HepG2 (cell line): ENCODE measurements at places on chromosomes 7 and 10. TPM values are rescaled to one million over a fixed set of nuclear protein-coding genes. Genes with fewer than 3 reads are reported as not detected.
A peak's percentile ranks its signal among the peaks of the same experiment; 100 is the strongest.

DNA sequence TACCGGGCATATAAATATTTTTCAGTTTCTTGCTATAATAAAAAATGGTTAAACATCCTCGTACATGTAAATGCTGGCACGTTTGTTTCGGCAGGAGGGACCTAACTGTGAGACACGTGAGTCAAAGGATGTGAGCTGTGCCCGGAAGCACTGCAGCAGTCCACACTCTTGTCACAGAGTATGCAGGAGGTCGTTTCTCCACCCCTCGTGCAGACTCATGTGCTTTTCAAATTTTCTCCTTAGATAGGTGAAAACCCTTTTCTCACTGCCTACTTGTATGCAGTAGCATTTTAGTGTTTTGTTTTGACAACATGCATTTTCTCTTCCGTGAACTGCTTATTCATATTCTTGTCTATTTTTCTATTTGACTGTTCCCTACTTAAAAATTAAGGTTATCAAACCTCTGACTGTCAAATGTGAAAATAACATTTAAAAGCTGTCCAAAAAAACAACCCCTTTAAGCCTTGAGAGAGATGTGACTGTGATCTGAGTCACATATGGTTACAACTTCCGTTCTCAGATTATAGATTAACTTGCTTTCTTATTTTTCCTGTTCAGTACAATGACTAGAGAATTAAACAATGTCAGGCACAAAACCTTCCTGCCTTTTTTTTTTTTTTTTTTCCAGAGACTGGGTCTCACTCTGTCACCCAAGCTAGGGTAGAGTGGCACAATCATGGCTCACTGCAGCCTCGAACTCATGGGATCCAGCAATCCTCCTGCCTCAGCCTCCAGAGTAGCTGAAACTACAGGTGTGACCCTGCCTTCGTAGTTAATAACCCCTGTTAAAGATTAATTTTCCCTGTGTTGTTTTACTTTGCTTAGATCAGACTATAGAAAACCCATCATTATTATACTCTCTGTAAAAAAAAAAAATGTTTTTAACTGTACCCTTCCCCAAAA is 45.1 kb downstream of the DPY19L1 start:
- DNase-seq = no peak

Gene TMEM130
- not detected in 2 replicates for total RNA-seq

Gene DNA2
- 27.3 and 34.6 TPM in 2 replicates for total RNA-seq

GRCh38 chr7:21828841-21829240 is 116.9 kb downstream of the CDCA7L start:
- no peak for DNase-seq

GRCh38 chr7:3215624-3216585 is 85.1 kb upstream of the SDK1 start:
- no peak for DNase-seq

DNA sequence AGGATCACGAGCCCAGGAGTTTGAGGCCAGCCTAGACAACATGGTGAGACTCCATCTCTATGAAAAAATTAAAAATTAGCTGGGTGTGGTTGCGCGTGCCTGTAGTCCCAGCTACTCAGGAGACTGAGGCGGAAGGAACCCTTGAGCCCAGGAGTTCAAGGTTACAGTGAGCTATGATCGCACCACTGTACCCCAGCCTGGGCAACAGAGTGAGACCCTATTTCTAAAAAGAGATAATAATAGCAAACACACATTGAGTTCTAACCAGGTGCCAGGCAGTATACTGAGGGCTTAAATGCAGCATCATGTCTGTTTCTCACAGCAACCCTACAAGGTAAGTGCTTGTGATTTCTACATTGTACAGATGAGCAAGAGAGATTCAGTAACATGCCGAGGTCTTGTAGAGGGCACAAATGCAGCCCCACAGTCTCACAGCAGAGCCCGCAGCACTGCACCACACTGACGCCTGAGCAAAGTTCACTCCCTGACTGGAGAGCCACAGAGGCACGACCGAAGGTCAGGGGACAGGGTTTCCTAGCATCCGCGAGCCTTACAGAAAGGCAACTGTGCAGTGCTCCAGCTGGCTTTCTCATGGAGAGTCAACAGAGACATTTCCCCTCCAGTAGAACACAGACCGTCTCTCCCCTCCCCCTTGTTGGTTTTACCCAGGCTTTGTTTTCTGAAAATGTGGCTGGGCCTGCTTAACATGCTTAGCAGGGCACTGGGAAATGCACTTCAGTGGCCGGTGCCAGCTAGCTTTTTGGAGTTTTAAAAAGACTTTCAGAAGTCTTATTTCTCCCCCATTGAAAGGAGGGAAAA is 36.5 kb downstream of the PDSS1 start:
- peak; percentile 97 for DNase-seq

DNA sequence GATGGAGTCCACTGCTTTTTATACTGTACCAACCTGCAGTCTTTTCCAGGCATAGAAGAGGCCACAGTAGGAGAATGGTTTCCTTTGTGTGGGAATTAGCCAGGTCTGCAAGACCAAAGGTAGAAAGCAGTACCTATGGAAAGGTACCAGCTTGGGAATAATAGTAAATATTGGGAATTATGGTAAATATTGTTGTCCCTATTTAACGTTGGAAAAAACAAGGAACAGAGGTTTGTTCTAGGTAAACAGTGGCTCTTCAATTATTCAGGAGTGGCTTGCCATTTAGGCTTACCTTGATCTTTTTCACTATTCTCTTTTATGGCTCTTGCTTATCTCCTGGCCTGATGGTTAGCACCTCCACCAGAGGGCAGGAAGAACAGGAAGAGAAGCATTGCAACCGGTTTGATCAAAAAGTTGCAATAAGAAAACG is 43.9 kb upstream of the GSAP start:
- peak; percentile 80 for DNase-seq

DNA sequence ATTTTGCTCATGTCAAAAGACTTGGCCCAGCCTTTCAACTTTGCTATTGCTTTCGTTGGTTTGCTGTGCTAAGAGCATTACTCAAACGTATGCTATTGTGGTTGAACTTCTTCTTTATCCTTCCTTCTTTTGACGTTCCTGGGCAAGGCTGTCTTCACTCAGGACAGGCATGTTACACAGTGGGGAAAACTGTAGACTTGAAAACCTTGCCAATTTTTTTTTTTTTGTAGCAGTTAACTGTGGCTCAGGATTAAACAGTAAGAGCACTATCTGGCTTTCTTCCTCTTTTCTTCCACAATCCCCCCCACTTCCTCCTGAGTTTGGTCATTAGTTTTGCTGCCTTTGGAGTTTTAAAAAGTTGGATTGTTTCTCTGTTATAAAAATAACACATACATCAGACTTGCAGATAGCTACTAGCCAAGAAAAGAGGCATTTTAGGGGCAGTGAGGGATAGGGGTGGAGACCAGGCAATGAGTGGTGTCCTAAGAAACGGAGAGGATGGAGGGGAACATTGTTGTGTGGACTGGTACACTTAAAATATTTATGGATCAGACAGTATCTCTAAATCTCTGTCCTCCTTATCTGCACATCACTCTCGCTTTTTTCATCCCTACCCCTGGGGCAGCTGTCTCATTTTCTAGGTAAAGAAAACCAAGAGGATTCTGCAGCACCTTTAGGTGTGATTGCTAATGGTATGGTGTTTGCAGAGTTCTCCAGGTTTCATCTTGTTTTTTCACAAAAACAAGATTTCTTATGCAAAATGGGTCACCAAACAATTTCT is 181.7 kb downstream of the LRMDA start:
- DNase-seq = no peak

GRCh38 chr10:3469639-3470020 is 297.0 kb upstream of the PITRM1 start:
- DNase-seq = no peak

- no peak for DNase-seq
Observed at GRCh38 chr7:91185771-91186170, 78.5 kb upstream of the FZD1 start.

GRCh38 chr10:49837051-49837478 is 74.9 kb upstream of the OGDHL start:
- DNase-seq = peak; percentile 84

GRCh38 chr7:130379532-130379920 is 768 bp upstream of the CPA1 start:
- DNase-seq = no peak

- no peak for DNase-seq
Observed at GRCh38 chr7:71334541-71334940, 202.6 kb downstream of the GALNT17 start.

DNA sequence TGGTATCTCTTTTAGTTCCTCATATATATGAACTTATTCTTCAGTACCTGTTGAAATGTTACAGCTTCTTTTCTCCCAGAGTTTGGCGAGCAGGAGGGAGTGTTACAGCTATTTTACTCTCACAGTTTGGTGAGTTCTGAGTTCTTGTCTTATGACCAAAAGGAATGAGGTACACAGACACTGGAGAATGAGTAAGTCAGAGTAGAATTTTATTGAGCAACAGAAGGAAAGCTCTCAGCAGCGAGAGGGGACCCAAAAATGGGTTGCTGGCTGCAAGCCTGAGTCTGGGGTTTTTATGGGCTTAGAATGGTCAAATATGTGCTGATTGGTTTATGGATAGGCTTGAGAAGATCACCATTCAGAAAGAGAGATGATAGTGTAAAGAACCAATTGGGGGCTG is 175.2 kb downstream of the CDK14 start:
- no peak for DNase-seq

GRCh38 chr10:96789571-96790108 is 42.5 kb upstream of the LCOR start:
- DNase-seq = no peak

GRCh38 chr7:95781961-95782586 is 9.7 kb downstream of the DYNC1I1 start:
- no peak for DNase-seq

- no peak for DNase-seq
Observed at GRCh38 chr7:44572771-44573170, 937 bp downstream of the DDX56 start.

DNA sequence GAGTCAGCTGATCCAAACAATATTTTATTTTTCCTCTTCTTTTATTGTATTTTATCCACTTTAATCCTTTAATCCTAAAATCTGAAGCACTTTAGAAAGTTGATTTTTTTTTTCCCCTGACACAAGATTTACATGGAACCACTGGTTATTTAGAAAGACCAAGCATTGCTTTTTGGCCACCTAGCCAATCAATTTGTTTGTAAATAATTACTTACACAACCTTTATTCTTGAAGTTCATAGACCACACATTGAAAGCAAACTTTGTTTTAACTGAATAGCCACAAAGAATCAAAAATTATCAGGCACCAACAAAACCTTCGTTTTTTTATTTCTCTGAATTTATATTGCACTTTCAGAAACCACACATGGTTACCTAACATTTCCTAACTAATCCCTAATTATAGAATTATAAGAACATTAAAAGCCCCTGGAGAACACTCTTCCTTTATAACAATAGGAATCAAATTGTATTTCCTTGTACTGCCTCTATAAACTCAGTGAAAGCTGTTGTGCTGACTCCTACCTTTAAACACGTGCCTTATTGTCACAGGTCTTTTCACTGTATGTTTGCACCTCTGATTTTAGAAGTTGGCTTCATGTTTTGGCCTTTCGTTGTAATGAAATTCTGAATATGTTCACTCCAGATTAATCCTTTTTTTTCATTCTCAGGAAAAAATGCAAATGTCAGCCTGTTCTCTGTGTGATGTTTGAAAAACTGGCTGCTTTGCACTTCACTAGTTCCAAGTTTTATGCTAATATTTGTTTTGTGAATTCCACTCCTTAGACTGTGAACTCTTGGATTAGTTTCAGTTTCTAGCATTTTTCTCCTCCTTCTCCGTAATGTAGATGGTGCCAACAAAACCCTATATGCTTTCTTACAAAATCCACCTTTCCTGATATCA is 1511.9 kb downstream of the REEP3 start:
- DNase-seq = peak; percentile 59

GRCh38 chr7:84722086-84722485 is 464.8 kb downstream of the SEMA3D start:
- no peak for DNase-seq

DNA sequence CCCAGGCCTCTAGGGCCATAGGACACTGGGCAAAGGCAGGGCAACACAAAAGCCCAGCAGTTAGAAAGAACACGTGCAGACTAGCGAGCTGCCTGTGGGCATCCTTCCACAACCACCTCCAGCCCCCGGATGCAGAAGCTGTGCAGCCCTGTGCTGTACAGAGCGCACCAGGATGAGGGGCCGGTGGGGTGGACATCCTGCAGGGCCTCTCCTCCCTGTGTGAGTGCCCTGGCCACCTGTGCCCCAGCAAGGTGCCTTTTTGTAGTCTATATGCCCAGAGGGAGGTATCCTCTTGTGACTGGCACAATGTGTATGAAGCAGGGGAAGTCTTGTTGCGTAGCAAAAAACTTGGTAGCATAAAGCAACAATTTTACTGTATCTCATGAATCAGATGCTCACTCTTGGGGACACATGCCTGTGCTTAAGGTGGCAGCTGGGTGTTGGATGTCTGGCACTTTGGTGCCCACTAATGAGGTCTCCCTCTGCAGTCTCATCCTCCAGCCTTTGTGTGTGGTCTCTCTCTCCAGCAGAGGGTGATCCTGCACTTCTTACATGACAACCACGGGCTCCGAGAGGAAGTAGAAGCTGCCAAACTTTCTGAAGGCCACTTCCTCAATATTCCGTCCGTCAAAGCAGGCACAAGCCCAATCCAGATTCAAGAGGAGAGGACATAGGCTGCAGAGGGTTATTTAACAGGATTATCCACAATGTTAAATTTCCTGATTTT is 8.7 kb downstream of the NCAPG2 start:
- peak; percentile 35 for DNase-seq

DNA sequence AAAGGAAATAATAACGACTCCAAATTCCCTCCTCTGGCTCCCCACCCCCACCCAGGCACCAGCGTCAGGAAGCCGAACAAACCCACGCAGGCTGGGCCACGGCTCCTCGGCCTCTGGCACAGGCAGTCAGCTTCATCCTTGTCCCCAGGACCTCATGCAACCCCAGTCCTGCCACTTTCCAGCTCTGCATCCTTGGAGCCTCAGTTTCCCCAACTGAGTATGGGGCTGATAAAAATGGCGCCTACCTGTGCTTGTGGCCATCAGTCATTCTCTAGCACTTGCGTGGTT is 137.1 kb downstream of the RGS10 start:
- DNase-seq = no peak

- DNase-seq = no peak
Observed at GRCh38 chr10:120580918-120581895, 124.2 kb downstream of the PLPP4 start.

Gene SYT15B
- 0.04 TPM in 1 of 2 replicates, not detected in the other for total RNA-seq

Gene AVL9
- 48.0 and 65.3 TPM in 2 replicates for total RNA-seq

DNA sequence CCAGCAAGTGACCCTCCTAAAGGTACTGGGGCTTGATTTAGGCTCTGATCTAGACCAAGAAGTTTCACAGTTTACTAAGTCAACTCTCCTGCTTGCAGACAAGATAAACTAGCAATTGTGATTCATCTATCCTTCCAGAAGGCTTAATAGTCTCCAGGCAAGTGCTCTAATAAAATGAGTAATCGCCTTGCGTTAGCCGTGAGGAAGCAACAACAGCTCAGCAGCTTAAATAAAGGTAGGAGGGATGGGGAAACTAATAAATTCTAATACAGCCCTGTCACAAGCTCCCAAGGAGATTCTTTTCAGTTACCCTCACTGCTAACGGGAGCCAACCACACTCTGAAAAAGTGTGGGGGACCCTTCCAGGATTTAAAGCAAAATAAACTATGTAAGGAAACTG is 48.4 kb downstream of the FRMD4A start:
- no peak for DNase-seq

GRCh38 chr7:129827467-129827990 is 125.2 kb downstream of the UBE2H start:
- DNase-seq = no peak
